ENCODE measurements at places on chromosomes 5 and 9.

DNA sequence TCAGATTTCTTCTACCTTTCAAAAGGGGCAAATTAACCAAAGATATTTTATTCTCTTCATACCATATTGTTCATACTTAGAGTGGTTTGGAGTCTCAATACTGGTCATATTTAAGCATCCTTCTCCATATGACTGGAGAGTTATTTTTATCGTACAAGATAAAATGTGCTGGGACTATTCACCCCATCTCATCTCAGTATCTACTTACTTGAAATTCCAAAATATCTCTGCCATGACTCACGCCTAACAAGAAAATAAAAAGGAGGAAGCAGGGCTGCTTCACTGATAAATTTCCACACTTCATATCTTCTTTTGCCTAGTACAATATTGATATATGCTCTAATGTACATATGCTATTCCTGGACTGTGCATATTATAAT lies 277.9 kb upstream of the CDH9 start:
- no peak for DNase-seq

- no peak for DNase-seq
These were observed 16.6 kb downstream of the OTULINL start for GRCh38 chr5:14598225-14598624.

DNA sequence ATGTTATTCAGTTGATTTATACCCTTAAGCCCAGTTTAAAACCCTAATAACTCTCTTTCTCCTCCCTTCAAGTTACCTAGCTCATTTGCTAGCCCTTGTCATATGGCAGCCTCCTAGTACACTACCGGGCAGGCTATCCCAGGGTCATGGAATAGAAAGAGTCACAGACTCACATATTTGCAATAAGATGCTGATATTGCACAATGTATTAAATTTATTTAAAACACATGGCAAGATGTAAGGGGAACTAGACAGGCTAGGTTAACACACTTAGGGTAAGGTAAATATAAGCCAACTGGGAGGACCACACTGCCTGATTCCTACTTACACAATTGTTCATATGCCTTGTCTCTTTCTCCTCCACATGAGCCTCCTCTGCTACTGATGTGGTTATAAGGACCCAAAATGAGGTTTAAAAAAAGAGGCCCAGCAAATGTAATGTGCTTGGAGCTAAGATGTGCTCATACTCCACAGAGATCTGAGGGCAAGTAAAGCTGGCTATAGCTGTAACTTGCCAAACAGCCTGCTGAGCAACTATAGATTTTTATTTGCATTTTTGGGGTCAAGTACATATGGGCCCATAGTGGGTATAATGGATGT lies 130.0 kb downstream of the ENC1 start:
- DNase-seq, result no peak

DNA sequence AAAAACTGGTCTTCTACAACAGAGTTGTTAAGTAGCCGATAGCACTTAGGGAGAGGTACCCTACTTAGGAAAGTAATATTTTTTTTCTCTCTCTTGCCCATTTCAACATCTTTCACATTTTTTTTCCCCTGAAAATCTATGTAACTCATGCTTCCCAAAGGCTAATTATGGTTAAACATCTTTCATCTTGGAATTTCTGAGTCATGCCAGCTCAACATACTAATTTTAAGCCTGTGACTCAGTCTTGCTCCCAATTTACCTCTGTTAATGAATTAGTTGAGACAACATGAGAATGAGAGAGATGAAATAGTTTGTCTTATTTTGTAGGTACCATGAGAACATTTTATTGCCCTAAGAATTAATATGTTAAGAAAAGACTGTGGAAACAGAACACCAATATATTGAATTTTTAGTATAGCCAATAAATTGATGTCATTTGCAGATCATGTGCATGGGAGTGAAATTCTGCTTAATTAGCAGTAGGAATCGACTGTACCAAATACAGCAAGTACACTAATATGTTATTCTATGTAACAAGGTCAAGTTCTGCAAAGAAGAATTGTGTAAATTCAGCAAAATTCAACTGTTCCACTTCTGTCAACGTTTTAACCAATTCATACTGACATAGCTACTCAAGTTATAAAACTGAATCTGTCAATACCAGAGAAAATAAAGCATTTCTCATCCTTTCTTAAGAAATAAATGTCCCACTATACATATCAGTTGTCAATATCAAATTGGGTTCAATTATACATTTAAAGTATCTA lies 550.0 kb downstream of the PTPRD start:
- DNase-seq, result no peak

GRCh38 chr9:35856882-35857281 lies 13.3 kb downstream of the OR13J1 start:
- DNase-seq, result peak; percentile 19

- DNase-seq, result no peak
These were observed 17.4 kb downstream of the MAML1 start for GRCh38 chr5:179749857-179750508.

DNA sequence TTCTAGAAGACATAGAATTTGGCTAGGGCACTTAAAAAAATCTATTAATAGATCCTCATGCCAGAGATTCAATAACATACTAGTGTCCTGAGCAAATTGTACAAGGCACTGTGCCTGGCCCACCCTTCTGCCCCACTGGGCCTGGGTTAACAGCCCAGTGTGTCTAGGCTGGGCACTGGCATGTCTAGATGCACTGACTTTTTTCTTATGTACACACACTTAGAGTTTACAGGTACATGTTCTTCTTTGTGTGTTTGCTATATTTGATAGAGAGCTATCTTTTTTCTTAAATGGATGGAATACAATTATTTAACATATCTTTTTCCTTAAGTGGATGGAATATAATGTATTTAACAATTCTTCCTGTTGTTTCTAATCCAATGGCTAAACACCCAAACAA lies 241.5 kb downstream of the AUH start:
- no peak for DNase-seq
